SK-MEL-5 (cell line): ENCODE measurements at places on chromosomes 5 and 9. TPM values are rescaled to one million over a fixed set of nuclear protein-coding genes. Genes with fewer than 3 reads are reported as not detected.

Gene PKN3
- 3.2 and 4.4 TPM in 2 replicates for total RNA-seq

DNA sequence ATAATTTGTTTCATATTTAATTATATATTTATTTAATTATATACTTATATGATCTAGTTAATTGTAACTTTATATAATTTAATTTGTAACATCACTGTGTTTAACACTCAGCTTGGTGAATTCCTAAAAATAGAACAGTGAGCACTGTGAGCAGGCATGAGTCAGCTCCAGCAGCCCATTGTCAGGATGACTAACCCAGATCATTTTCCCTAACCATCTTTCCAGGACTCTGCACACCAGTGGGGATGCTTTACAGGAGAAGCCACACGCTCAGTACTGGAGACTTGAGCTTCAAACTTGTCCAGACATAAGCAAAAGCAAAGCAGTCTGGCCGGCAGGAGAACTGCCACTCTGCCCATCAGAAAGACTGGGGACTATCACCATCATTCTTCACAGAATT is 446.2 kb upstream of the TRPC7 start:
- DNase-seq = no peak

GRCh38 chr9:109003116-109003515 is 10.2 kb downstream of the CTNNAL1 start:
- DNase-seq = no peak

DNA sequence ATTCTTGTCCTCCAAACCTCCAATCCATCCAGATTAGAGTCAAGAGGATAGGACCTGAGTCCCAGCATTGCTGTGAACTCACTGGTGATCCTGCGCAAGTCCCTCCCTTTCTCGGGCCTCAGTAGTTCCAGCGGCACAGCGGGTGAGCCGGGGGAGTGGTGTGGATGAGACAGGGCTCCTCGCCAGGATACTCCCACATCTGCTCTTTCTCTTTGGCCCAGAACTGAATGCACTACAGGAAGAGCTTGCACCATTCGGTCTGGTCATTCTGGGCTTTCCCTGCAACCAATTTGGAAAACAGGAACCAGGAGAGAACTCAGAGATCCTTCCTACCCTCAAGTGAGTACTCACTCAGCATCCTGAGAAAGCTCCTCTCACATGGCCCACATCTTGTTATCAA is 6.3 kb downstream of the GPX3 start:
- DNase-seq = no peak

GRCh38 chr5:99019812-99020697 is 91.2 kb upstream of the CHD1 start:
- peak; percentile 94 for DNase-seq

DNA sequence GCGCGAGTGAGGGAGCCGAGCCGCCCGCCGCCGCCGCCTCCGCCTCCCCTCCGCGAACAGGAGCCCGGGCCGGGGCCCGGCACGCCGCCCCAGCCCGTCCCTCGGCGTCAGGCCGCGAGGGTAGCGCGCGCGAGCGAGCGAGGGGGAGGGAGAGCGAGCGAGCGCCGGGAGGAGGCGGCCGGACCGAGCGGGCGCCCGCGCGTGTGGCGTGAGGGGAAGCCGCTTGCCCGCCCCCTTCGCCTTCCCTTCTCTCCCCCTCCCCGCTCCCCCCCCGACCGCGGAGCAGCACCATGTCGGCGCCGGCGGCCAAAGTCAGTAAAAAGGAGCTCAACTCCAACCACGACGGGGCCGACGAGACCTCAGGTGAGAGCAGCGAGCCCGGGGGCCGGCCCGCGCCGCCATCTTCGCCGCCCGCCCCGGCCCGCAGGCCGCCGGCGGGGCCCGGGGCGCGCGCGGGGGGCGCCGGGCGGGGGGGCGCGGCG is 312 bp downstream of the SET start:
- no peak for DNase-seq

DNA sequence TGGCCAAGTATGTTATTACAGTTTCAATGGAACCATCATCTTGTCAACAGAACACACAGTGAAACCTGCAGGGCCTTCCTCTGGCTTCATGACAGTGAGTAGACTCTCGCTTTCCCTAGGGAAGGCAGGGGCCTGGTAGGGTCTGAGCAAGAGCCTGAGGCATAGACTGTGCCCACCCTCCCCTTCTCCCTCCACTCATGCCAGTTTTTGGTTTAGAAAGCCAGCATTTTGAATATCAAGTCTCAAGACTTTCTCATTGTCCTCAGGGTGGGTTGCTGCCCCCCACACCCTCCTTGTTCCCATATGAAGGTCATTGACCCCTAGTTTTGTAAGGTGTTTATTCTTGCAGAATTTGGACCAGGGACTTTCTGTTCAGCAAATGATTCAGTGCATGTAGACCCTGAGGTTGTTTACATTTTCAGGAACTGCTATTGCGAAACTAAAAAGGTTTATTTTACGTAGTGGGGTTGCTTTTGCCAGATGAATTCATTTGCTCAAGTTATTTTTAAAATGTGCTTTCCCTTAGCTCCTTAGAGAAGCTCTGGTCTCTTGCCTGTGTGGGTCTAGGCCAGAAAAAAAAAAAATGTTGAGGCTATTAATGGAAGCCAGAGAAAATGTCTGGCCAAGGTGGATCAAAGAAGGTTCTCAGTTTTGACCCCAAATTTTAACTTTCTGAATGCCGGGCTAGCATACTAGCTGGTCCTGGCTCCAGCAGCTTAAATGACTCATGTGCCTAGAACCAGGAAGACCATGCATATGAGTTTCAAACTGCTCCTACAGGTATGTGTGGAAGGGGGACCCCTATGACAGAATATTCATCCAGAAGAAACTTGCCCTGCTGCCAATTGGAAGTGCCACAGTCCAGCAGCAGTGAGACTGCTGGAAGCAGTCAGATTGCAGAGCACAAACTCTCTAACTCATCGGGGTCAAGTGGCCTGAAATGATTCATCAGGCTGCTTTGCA is 10.1 kb upstream of the MOB3B start:
- DNase-seq = no peak

Gene UIMC1
- 14.3 and 14.9 TPM in 2 replicates for total RNA-seq
